Adipocyte (in vitro differentiated cells): ENCODE measurements at places on chromosomes 7 and 10.
A peak's percentile ranks its signal among the peaks of the same experiment; 100 is the strongest.

GRCh38 chr10:52805414-52806285, 33.1 kb upstream of the MBL2 start:
- DNase-seq: no peak

GRCh38 chr7:43110791-43111535, 1.5 kb upstream of the HECW1 start:
- DNase-seq: no peak

DNA sequence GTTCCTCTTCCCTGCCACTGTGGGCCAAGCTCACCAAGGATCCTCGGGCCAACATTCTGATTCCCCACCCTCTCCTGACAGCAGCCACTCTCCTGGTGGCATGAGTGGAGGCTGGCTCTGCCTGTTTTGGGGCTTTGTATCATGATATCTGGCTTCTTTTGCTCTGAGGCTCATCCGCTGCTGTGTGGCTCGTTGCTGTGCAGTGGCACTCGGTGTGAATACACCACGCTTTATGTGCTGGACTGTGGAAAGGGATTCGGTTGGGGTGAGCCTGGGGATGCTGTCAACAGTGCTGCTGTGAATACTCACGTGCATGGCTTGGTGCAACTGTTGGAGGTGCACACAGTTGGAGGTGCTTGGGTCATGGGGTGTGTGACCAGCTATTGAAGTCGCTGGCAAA, 208.5 kb downstream of the COBL start:
- DNase-seq: no peak

DNA sequence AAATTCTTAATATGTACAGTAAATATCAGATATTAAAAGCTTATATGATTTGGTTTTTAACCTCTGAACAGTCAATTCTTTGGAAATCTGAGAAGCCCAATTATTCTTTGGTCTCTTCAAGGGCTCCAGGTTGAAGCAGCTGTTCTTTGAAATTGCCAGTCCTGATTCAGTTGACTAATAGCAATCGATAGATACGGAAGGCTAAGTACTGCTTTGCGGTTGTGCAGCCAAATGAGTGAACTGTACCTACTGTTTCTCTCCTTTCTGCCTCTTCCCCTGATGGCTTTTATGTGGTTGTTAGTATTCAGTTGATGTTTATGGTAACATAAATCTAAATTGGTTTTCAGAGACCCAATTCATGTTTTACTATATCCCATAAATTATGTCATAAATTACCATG, 103.1 kb upstream of the RPA3 start:
- no peak for DNase-seq

DNA sequence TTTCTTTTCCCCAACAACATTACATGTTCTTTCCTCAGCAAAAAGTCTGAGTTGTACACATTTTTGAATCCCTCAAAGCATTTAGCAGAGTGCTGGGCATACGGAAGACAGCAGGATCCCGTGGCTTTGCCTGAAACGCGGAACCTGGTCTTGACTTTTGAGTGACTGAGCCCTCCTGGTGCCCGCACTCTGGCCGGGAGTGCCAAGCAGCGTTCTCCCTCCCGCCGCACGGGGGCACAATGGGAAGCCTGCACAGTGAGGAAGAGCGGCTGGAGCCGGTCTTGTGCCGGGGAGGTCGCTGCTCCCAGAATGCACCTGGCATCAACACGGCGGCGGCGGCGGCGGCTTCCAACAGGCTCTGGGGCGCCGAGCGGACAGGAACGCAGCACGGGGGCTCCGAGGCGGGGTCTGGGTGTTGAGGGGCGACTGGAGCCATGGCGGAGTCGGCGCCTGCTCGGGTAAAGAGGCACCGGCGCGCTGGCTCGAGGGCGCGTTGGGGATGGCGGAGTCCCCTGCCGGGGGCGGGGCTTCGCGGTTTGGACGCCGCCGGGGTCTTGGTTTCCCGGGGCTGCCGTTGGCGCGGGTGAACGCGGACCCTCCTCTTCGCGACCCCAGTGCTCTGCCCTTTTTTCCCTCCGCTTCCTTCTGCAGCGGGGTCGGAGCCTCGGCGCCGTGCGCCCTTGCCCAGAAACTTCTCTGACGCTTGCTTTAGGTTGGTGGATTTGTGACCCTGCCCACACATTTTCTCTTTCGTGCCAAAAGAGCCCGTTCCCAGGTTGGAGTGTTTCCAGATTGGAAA, at the start of gene ZNF212:
ZNF212 (plus strand) TSS at position 307 of the 799 bp plus-strand sequence; CDS start at position 435, 128 bp downstream.
- peak; percentile 97 for DNase-seq

GRCh38 chr7:151175793-151176311, 8.4 kb upstream of the GBX1 start:
- no peak for DNase-seq

GRCh38 chr10:565676-566075, 123.8 kb downstream of the DIP2C start:
- DNase-seq: no peak

- peak; percentile 95 for DNase-seq
Observed at GRCh38 chr10:32139223-32140073, 83.2 kb upstream of the KIF5B start.
